ENCODE measurements at places on chromosomes 1 and 21.

- DNase-seq: no peak
Observed at GRCh38 chr1:92913093-92913819, 48.0 kb downstream of the DIPK1A start.

DNA sequence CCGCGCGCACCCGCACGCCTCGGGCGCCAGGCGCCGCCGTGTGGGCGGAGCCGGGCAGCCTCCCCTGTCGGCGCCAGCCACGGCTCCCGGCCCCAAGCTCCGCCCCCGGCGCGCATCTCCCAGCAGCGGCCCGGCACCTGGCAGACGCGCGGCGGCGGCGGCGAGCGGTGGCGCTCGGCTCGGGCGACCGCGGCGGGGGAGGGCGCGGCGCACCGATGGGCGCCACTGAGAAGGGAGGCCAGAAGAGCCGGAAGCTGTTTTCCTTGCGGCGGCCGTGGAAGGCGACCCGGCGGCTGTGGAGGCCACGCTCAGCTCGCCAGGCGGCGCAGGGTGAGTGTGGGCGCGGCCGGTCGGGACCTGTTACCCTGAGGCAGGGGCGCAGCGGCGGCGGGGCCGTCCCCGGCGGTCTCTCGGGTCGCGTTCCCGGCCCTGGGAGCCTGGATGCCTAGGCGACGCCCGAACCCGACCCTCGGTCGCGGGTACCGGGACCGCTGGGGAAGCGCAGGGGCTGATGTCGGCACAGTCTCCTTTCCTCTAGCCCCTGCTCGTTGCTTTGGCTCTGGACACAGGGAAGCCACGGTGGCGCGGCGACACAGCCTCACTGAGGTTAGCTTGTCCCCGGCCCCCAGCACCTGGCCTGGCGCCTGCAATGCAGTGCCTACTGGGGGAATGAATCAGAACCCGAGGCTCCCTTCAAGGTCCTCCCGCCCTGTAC lies 54.9 kb upstream of the DNAJC6 start:
- DNase-seq: no peak

DNA sequence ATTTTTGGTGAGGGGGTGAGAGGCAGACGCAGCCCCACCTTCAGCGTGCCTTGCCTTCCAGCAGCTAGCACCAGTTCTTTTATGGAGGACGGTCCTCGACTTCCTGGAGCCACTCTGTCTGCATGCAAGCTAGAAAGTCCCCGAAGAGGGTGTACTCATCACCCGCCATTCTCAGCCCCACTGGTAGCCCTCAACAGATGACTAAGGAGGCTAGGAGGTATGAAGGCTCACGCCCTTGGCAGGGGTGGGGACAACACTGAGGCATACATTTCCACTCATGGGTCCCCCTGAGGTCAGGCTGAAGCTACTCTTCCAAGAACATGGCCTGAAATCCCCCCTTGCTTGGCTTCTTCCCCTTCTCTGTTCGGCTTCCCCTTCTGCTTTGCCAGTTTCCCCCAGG lies 8.9 kb upstream of the PTPRF start:
- no peak for DNase-seq

DNA sequence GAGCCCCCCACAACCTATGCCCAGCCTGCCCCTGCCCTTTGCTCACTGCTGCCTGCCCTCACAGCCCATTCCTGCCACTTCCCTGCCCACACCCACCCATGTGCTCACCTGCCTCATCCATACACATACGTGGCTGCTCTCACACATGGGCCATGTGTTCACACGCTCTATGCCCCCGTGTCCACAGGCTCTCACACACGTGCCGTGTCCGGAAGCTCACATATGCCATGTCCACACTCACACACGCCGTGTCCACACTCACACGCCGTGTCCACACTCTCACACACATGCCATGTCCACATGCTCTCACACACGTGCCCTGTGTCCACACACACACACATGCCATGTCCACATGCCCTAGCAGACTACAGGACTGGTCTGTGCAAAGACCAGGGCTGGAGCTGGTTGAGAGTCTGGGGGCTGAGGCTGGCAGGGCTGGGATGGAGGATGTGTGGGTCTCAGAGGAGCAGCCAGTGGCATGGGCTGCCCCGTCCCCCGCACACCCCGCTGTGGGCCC lies 583 bp upstream of the RNF223 start:
- no peak for DNase-seq

GRCh38 chr1:8427986-8428385 lies 110.1 kb downstream of the SLC45A1 start:
- DNase-seq: no peak

GRCh38 chr21:31872452-31873274 lies at the start of gene HUNK:
Gene HUNK, plus strand, starts transcription at chr21:31873020. Its CDS starts 655 bp downstream, at chr21:31873675.
- DNase-seq: no peak

DNA sequence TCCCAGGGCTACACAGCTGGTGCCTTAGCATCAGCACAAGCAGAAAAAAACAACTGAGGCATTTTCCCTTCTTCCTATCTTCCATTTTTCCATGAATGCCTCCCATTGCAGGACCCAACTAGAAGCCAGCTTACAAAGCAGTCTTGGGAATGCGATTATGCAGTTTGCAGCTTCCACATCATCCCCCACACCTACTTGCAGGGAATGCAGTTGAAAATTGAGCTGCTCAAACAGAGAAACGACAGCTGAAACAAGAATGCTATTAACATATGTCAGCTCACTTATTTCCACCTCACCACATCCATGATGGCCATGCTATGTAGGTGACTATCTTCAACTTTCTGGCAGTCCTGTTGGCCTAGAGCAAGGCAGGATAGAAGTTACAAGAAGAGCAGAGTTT lies 150.6 kb upstream of the KCTD3 start:
- DNase-seq: no peak

Measured in cortex of kidney (tissue), 1 donor.